ENCODE measurements at places on chromosomes 3 and 15.

DNA sequence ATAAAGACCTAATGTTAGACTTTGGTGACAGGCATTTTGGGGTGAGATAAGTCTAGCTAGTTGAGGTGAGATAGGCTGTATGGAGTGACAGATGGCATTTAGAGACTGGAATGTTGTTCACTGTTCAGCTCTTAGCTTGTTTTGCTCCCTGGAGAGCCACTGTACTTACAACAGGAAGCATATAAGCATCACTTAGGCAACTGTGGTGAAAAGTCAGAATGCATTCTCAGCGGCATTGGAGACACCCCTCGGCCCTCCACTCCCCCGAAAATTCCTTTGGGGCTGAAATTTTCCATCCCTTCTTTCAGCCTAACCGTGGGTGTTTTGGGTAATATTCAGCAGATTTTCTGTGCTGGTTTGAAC lies 73.4 kb downstream of the SLCO3A1 start:
- DNase-seq = no peak

DNA sequence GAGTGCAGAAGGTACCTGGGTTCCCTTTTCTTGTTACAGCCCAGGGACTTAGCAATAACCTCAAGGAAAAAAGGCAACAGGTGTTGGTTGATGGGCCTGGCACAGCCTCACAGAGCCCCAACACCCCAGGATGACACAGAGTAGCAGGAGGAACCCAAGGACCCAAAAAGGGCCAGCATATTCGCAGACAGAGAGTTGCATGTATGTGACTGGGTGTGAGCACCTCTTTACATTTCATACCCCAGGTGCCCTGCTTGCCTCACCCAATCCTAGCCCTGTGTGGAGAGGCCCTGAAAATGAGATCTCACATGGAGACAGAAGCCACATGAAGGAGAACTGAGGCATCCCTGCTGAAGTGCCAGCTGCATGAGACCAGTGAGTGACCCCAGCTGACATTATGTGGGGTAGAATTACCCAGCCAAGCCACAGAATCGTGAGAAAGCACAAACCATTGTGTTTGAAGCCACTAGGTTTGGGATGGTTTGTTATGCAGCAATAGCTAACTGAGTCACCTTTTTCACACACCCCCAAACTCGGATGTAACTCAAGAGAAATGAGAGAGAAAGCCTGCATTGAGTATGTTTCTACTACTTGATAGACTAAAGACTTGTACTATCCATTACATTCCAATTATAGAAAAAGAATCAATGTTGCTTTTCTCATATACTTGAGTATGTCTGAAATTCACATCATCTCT lies 26.2 kb upstream of the HHATL start:
- no peak for DNase-seq

DNA sequence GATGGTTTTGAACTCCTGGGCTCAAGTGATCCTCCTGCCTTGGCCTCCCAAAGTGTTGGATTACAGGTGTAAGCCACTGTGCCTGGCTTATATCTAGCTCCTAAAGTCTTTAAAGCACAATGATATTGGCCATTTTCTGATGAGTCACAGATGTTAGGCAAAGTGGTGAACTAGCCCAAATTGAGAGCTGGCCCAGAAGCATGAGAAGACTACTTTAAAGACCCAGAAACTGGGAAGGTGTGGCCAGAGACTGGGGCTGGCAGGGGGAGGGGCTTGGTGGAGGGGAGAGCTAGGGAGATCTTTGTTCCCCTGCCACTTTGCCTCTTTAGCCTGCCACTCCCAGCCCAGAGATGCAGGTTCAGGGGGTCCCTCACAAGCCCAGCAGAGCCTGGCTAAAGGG lies 21.6 kb downstream of the CHRNA3 start:
- no peak for DNase-seq

DNA sequence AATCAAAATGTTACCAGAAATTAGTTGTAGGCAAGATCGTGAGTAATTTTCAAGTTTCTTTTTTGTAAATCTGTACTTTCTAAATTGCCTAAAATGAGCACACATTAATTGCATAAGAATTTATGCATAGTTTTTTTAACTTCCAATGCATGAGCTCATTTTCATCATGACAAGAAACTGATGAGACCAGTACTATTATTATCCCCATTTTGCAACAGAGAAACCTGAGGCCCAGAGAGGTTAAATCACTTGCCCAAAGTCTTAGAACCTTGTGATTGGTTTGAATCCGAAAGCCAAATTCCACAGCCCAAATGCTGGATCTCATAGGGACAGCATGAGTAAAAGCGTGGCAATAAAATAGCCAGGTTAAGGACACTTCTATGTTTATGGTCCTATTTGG lies 274.7 kb downstream of the ERC2 start:
- no peak for DNase-seq

All from naive B cell (primary cell).